ENCODE measurements at places on chromosomes 1 and 21.

GRCh38 chr1:8437347-8437746 is 119.4 kb downstream of the SLC45A1 start:
- no peak for DNase-seq

- peak; percentile 39 for DNase-seq
Observed at GRCh38 chr1:27634177-27634984, 604 bp downstream of the FGR start.

DNA sequence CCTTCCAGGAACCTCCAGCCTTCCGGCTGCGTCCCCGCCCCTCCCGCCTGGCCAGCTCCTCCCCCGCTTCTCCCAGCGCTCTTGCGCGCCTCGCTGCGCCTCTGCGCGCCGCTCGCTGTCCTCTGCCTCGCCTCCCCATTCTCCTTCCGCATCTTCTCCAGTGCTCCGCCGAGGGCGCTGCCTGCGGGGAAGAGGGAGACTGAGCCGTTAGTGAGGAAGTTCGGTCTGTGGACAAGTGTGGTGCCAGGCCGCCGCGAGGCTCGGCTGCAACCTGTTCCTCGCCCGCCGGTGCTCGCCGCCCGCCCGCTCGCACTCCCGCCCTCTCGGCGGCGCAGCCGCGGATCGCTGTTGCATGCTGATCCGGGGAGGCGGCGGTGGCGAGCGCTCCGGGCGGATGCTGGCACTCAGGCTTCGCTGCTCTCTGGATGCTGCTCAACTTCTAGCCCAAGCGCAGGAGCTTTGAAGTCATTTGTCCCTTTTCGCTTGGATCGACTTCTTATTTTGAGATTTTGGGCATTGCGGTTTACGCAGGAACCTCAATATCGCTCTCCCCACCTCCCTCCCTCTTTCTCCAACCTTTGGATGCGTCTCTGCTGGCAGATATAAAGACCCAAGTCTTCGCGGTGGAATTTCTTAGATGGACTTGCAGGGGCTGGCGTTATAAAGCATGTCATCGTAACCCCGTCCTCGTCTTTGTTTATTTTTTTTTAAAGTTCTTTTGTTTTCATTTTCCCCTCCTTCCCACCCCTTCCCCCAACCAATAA is 614 bp upstream of the CACNA1E start:
- no peak for DNase-seq

- DNase-seq, result no peak
Observed at GRCh38 chr1:167428395-167428794, 89.9 kb downstream of the CD247 start.

GRCh38 chr1:178500091-178500770 is 3.5 kb upstream of the CLEC20A start:
- no peak for DNase-seq

- DNase-seq, result peak; percentile 53
Observed at GRCh38 chr1:201739492-201740085, 89.4 kb upstream of the IPO9 start.

DNA sequence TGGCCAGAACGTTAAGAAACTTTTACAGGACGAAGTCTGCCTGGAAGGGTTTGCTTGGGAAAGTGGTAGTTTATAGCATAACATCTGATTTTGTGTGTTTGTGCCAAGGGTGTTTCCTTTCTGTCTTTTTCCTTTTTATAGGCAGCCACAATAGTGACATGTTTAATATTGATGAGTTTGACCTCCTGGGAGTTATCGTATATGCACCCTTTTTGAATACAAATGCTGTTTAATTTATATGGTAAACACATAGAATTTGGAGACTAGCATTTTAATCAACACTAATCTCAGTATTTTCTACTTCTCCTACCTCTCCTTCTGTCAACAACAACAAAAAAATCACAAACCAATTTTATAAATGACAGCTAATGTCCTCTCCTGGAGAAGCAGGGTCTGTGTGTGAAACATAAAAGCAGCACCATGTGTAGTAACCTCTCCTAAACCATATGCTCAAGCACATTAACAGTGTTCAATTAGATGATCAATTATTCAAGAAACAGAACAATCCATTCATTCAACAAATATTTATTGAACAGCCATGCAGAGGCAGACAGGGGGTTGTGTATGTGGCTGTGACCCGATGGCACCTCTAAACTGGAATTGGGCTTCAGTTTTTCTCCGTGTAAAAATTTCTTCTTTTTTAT is 604 bp upstream of the FMN2 start:
- no peak for DNase-seq

DNA sequence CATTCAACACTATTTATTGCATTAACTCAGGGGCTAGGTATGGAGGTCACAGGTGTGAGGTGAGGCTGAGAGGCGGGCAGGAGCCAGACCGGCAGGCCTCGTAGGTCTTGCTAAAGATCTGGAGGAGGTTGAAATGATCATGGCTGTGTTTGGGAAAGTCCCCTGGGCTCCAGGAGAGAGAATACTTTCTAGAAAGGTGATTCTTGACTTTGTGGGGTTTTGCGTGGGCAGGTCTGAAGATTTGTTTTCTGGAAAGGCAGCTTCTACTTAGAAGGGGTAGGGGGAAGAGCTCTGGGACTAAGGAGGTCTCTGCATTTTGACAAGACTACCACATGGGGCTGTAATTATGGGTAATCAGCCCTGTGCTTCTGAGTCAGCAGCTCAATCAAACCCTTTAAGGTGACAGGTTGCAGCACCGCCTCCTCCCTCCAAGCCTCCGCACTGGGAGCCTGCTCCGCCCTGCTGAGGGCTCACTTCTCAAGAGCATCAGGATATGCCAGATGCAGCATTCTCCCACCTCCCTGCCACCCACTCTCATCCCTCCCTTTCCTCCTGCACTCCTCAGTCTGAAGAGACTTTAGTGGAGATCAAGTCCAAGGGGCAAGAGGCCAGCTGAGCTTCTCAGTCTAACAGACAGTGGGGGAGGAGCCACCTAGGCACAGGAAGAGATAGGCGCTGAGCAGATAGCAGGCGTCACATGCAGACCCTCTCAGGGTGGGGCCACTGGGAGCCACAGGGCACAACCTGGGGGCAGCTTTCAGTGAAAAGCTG is 30.5 kb downstream of the SLC30A1 start:
- peak; percentile 42 for DNase-seq

- no peak for DNase-seq
Observed at GRCh38 chr1:36365381-36365780, 20.3 kb downstream of the STK40 start.
